ENCODE measurements at places on chromosomes 7 and 10.

DNA sequence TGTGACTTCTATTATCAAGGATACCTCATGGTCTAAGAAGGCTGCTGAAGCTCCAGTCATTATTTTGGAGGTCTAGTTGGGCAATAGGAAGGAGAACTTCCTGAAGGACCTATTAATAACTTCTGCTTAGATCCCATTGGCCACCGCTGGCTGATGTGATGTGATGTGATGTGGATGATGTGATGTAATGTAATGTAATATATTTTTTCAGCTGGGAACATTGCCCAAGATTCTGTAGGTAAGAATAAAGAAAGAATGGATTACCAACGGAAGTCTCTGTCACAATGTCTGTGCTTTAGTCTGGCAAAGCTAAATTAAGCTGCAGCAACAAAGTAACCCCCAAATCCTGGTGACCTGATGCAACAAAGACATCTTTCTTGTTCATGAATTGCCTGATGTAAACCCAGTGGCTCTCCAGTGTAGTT is 233.7 kb downstream of the PTEN start:
- no peak for DNase-seq

DNA sequence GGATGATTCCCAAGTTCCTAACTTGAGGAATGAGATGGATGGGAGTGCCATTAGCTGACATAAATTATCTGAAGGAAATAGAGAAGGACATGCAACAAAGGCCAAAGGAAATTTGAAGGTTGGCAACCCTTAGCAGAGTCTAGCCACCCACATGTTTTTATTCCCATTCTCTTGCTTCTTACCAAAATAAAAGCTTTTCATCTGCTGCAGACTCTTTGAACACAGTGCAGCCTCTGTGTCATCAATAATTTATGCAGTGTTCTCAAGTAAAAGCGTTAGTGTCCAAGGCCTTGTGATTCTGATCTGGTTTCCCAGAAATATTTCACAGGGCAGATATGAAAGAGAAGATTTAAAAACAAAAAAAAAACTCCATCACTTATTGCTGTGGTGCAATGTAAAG is 98.5 kb downstream of the ST7 start:
- DNase-seq = no peak

- no peak for DNase-seq
These were observed 369.2 kb upstream of the MGMT start for GRCh38 chr10:129097776-129098330.

- no peak for DNase-seq
These were observed 373.3 kb upstream of the GALNT17 start for GRCh38 chr7:70758646-70759045.

DNA sequence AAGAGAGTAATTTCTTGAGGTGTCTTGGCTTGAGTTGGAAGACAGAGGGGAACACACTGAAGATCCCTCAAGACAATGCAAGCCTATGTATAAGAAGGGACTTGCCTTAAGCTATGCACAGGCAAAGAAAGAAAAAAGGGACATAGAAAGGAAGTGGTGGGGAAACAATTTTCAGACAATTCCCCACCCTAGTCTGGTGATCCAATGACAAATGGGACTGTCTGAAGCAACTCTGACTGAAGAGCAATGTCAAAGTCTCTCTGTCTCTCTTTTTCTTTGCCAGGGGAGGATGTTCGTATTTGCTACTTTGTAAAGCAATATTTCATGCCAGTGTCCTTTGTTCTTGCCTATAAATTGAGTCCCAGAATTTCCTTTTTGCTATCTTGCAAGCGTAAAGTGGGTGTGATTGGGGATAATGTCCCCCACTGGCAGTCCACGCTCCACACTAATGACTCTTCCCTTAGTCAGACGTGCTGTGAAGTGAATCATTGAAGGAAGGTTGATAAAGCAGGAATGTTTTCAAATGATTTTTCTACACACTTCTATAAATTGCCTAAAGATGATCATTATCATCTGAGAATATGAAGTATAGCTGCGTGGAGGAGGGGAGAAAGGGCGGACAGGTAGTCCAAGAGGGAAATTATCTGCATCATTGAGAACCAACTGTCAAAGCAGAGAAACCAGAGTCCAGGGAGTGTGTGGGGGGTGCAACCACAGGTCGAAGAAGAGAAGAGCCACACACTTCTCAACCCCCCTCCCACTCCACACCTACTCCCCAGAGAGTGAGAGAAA is 243.8 kb upstream of the ETV1 start:
- peak; percentile 56 for DNase-seq

GRCh38 chr10:18473424-18474117 is 177.8 kb downstream of the NSUN6 start:
- peak; percentile 13 for DNase-seq

- DNase-seq = peak; percentile 19
These were observed 104.3 kb downstream of the NRBF2 start for GRCh38 chr10:63237396-63237795.

- DNase-seq = peak; percentile 53
These were observed 10.5 kb upstream of the CRPPA start for GRCh38 chr7:16431646-16432424.

GRCh38 chr10:69800109-69800508 is 1.6 kb upstream of the COL13A1 start:
- DNase-seq = peak; percentile 62

DNA sequence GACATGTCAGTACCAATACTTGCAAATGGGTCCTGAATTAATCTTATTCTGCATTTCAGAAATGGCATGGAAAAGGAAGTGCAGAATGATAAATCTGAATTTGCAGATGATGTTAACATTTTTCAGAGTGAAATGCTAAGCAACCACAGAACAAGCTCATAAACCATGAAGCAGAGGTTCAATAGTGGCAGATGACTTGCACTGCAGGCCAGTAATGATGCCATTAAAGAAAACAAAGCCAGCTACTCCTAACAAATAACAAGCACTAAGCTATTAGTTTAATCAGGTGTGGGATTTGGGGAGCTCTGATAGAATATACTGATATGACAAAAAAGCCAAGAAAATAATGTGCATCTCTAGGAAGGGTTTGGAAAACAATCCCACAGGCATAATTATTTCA is 85.4 kb downstream of the FAM13C start:
- DNase-seq = no peak

GRCh38 chr7:76257973-76258372 is 44.5 kb upstream of the HSPB1 start:
- no peak for DNase-seq

DNA sequence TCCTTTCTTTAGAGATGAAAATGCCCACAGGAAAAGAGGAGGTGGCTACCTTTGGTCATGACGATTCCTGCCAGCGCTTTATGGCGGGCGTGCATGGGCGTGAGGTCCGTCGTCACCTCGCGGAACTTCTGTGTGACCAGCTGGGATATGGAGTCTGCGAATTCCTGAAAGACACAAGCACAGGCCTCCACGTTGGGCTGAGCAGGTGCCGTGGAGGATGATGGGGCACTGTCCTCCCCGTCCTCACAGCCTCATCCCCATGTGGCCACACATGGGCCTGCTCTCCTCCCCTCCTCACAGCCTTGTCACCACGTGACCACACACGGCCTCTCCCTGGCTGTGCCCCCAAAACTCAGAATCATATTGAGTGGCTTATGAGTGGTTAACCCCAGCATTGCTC is 214.7 kb downstream of the WDR37 start:
- no peak for DNase-seq

DNA sequence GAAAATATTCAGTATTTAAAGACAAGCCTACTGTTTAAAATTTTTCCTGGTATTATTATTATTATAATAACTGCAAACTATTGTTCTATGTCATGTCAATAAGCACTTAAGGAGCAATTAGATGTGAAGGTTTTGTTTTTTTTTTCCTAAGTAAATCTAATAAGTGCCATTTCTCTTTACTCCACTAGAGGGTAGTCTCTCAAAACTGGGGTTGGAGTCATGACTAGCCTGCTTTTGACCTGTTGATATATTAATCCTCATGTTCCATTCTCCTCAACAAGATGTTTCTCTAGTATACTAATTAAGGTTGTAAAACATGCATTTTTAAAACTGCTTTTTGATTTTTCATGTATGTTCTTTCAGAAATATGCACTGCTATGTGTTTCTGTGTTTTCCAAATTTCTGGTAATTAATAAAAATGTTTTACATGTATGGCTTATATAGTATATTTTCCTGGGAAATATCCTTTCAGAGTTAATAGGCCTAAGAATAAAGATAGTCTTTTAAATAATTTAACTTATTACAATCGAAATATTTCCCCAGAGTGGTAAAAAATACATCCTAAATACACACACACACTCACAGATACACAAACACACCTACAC is 1.0 kb upstream of the LRRN3 start:
- peak; percentile 64 for DNase-seq

- peak; percentile 19 for DNase-seq
These were observed 5.1 kb downstream of the PRLHR start for GRCh38 chr10:118590334-118590733.

DNA sequence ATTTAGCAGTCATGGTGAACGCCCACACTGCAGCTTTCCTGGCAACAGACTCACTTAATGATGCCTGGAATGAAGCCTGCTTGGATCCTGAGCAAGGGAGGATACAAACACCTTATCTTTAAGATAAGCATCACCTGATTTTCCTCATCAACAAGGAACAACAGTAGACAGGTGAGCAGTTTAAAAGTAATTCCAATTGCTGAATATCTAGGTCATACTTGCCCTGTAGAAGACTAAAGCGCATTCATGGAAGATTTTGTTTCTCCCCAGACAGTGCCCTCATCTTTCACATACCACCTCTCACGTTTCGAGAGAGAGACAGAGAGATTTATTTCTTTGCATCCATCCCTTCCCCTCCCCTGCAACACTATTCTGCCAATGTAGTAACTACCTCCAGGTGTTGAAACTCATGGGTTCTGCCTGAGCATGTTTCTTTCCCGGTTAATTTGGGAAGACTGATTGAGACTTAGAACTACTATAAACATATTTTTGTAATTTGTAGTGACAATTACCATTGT is 660.7 kb downstream of the PARD3 start:
- DNase-seq = no peak

- DNase-seq = no peak
These were observed 16.6 kb downstream of the JAZF1 start for GRCh38 chr7:28163949-28164348.

DNA sequence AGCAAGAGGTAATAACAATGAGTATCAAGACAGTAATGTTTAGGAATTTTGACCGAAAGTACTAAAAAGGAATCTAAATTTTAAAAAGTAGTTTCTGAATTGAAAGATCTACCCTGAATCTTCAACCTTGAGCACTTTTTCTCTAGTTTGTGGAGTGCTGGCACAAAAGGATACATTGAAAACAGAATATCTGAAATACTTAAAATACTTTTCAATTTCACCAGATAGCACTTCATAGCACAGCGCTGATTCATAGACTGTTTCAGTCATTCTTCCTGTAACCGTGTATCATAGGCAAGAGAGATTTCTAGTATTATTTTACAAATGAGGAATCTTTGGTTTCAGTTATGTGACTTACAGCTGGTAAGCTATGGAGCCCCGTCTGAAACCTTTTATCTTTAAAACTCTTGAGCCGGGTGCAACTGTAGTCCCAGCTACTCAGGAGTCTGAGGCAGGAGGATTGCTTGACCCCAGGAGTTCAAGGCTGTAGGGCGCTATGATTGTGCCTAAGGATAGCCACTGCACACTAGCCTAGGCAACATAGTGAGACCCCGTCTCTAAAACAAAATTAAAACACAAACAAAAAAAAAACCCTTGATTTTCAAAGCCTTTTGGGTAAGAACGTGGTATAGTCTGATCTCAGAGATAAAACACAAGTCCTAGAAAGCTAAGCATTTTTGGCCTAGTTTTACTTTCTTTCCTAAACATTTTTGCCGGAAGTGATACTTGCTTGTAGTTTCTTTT is 35.1 kb downstream of the FHIP2A start:
- peak; percentile 88 for DNase-seq

DNA sequence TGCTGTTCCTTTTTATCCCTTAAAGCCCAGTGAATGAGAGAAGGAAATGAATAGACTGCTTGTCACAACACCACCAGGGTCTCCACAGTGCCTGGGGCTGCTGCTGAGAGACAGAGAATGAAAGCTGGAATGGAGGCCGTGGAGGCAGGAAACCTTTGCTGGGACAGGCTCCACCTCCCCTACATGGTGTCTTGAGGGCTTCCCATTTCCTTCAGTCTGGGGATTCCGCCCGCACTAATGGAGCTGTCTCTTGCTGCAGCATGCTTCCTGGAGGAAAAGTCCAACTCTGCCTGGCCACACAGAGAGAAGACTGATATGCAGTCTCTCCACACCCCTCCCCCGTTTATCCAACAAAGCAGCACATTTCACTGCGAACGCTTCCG is 54.5 kb downstream of the LRRC4 start:
- no peak for DNase-seq

- peak; percentile 55 for DNase-seq
These were observed 30.4 kb downstream of the LRRC4 start for GRCh38 chr7:128000854-128001265.

DNA sequence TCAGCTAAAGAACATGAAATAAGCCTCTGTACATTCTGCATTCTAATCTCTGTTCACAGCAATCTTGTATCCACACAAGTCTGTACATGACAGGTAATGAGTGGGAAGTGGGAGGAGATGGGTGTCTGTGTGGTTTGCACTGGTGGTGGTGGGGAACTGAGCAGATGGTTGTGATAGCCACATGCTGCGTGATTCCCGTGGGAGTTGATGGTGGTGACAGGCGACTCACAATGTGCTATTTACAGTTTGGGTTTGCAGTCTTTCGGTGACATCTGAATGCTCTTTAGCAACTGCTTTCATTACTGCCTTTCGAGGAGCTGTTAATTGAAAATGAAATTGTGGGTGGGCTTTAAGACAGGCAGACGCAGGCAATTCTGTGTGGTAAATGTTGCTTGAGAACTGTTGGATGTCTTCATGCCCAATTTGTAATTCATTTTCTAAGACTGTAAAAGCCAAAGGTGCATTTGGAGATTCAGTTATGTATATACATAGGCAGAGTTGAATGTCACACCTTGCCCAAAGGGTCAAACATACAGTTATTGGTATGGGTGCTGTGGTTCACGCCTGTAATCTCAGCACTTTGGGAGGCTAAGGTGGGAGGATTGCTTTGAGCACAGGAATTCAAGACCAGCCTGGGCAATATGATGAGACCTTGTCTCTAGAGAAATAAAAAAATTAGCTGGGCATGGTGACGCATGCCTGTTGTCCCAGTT is 308.2 kb downstream of the AUTS2 start:
- DNase-seq = no peak

DNA sequence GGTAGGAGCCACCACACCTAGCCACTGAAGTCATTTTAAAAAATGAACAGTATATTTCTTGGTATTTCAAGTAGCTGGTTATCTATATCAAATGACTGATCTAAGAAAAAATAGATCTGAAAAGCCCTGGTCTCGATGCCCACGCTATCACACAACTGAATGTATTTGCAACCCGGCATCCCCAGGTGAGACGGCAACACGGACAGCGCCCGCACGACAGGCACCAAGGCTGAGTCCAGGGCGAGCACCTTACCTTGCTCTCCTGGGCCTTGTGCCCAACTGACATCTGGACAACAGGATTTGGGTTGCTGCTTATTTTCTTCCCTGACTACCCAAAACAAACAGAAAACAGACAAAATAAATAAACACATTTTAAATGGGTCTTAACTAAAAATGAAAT is 44.8 kb upstream of the NCAPG2 start:
- no peak for DNase-seq

DNA sequence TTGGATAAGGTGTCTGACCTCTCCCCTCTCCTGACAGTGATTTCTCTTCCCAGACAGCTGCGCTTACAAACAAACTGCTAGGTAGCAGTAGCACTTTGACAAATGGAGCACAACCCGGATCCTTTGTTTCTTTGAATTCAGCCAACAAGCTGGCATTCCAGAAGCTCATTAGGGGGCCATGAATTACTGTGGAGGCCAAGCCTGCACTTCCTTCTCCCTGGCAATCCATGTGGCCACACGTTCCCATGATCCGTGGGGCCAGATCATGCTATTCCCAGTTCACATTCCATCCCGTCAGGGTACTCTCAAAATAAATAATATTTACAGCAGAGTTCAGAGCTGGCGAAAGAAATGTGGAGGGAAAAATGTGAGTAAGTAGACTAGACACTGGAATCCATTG is 172.4 kb downstream of the PRPF18 start:
- no peak for DNase-seq

All from kidney tubule cell (primary cell).